ENCODE measurements at places on chromosomes 13 and 19.

DNA sequence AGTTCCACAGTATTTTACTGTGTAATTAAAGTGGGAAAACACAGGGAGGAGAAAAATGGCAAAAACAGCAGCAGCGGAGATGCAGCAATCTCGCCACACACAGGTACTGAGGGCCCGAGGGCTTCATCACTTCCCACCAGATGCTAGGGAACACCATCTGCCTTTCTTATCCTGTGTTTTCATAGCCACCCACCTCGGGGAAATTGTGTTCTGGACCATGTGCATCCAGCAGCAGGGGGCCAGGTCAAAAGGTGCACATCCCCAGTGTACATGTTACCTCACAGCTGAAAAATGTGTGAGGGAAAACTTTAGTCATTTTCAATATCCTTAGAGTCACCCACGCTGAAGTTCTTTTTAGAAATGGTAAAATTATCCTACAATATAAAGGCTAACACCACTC, 30.2 kb downstream of the PDCD5 start:
- DNase-seq = no peak

- no peak for DNase-seq
Measured at GRCh38 chr19:18196511-18196845, 3.5 kb downstream of the MPV17L2 start.

DNA sequence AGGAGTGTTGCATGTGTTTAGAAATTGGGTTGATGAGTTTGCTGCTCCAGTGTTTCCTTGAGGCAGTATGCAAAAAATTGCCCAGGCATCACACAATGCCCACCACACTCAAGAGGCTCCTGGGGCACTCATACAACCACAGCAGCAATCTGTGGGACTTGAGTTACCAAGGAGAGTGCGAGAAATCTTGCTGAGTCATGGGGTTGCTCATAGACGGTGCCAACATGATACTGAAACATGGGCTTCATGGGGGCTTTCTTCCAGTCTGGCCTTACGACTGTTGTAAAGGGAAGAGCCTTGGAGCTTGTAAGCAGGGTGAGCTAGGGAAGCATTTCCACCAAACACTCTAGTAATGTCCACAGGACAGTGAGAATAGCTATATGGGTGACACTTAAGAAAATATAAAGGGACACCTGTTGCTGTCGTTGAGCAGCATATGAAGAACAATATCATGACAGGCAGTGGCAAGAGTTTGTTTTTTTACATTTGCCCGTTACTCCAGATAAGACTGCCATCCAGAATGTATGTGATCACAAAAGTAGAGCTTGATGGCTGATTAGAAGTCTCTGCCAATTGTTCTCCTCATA, 1237.4 kb downstream of the UQCRFS1 start:
- DNase-seq = no peak

DNA sequence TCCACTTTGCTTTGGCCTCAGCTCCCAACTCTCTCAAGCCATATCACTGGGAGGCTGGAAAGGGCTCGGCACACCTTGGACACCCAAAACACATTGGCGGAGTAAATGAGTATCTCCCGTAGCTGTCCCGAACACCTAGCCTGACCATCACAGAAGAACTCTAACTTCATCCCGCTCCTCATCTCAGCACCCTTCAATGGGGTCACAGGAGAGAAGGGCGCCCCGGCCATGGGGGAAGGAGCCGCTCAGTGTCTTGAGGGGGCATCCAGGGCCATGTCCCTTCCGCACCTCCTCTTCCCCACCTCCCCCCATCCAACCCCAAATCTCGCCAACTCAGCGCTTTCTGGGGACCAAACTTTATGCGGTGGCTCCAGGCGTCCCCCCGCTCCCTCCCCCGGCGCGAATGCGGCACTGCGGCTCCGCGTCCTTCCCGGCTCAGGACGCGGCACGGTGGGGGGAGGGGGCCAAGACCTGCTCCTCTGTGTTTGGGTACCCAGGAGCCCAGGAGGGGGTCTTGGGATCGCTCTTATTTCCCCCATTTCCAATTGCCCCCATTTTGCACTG, 3.0 kb downstream of the KCNC3 start:
- DNase-seq = no peak

GRCh38 chr13:34748073-34748472, 194.0 kb upstream of the NBEA start:
- no peak for DNase-seq

DNA sequence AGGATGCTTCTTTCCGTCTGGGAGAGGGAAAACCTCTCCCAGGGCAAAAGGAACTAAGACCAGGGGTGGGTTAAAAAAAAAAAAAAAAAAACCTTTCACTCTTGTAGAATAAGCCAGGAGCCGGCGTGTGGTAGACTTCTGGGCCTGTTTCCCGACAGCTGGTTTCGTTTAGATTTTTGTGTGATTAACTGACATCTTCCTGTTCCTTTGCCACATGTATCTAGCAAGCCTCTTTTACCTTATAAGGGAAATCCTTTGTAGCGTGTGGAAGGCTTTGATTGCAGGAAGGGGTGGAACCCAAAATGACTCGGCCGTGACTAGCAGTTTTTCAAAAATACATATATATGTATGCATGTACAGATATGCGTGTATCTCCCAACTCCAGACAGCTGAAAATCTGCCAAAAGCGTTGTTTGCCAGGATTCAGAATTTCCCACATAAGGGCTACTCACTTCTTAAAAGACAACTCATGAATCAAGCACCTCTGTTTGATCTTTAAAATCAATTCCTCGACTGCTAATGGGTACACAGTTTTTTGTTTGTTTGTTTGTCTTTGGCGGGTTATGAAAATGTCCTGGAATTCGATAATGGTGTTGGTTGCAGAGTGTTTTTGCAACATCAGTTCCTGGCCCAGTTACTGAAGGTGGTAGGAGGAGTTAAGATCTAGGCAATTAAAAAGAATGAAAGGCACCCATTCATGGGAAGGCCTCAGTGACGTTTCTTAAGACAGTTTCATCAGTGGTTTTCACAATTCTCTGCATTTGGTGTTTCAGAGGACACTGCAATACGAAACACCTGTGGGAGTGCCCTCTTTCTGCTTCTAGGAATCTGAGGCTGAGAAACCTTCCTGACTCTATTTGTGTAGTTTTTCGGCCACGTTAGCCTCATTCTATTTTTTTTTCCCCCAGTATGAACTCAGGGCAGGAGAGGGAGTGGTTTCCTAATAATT, 2.7 kb downstream of the TPM4 start:
- DNase-seq = no peak

- no peak for DNase-seq
Measured at GRCh38 chr19:33098055-33098534, 17.1 kb downstream of the GPATCH1 start.

DNA sequence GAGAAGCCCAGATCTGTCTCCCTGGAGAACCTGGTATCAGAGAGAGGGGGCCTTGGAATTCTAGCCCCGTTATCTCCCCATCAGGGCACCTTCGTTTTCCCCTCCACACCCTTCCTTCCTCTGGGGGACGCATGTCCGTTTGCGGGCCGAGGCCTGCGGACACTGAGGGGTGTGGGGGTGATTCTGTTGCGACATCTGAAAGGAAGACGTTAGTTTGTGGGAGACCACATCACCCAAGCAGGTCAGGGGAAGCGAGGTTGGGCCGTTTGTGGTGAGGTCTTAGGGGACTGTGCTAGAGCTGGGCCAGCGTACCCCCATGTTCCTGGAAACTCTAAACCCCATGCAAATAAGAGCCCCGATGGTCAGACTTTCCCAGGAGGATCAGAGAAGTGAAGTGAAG, 3.7 kb upstream of the HSH2D start:
- no peak for DNase-seq

- no peak for DNase-seq
Measured at GRCh38 chr13:39777021-39777420, 121.6 kb downstream of the COG6 start.

- peak; percentile 93 for DNase-seq
Measured at GRCh38 chr13:34076319-34076718, 258.4 kb downstream of the RFC3 start.

GRCh38 chr13:19185086-19185864, 3.7 kb upstream of the TUBA3C start:
- DNase-seq = no peak

GRCh38 chr13:33615436-33615835, 202.5 kb upstream of the RFC3 start:
- peak; percentile 79 for DNase-seq

DNA sequence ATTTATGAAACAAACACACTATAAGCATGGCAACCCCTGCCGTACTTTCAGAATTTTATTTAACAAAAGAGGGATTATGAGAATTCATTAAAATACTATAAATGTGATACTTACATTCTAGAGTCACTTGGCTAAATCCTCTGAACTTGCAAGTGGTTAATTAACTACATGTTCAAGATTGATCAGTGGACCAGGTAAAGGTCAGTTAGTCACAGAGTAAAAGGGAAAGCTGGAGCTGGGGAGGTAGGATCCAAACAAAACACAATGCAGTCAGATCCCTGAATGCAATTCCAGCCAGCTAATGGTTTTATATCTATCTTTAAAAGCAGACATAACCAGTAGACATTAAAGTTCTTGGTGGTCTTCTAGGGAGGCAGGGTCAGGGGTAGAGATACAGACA, 270.5 kb downstream of the DIAPH3 start:
- no peak for DNase-seq

DNA sequence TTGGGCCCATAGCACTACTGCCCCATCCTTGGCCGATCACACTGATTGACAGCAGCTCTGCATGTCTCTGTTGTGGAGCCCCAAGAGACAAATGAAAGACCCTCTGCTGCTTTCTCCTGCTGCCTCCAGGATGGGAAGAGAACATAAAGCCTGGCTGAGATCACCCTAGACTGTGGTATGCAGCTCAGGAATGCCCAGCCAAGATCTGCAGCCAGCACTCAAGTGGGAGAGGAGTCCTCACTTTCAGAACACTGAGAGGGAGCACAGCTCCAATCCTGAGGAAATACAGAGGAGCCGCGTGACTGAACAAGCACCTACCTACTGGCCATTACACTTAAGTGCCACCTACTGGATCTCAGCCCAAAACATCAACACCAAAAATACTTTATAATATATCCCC, 203.0 kb downstream of the POSTN start:
- DNase-seq = no peak

GRCh38 chr19:48806818-48807589, 3.8 kb downstream of the BCAT2 start:
- DNase-seq = no peak

DNA sequence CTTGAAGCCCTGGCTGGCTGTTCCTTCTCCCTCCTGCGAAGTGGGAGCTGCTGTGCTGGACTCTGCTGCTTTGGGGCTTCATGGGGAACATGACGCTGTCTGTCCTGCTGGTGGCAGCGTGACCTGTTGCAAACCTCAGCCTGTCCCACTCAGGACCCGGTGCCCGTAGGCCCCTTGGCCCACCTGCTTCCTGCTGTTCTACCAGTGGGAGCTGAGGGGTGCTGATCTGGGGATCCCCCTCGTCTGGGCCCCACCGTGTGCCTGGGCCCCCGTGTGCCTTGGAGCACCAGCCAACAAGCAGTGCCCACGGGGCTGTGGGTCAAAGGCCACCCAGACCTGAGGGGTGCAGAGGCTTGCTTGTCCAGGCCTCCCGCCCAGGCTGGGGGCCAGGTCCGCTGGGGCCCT, 5.3 kb downstream of the SPPL2B start:
- DNase-seq = peak; percentile 19

DNA sequence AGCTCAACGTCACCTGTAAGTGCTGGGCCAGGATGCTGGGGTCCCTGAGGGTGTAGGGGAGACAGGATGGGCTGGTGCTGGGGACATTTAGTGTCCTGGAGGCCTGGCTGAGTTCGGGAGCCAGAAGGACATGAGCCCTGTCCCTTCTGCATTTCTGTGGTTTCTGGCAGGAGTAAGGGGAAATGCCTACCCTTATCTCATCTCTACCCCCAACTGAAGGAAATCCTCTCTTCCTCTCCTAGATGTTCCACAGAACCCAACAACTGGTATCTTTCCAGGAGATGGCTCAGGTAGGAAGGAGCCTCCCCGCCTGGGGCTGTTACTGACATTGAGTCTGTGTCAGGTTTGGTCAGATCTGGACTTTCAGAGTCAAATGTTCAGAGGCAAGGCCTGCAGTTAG, 1.2 kb downstream of the CD33 start:
- no peak for DNase-seq

GRCh38 chr19:45613926-45614725, 12.1 kb upstream of the GPR4 start:
- no peak for DNase-seq

- no peak for DNase-seq
Measured at GRCh38 chr19:28502879-28503734, 709.8 kb downstream of the UQCRFS1 start.

- no peak for DNase-seq
Measured at GRCh38 chr13:94292323-94292640, 187.2 kb downstream of the DCT start.

GRCh38 chr19:39544911-39545310, 5.0 kb upstream of the EID2 start:
- DNase-seq = no peak

GRCh38 chr19:2807379-2808128, 12.1 kb upstream of the ZNF554 start:
- no peak for DNase-seq

DNA sequence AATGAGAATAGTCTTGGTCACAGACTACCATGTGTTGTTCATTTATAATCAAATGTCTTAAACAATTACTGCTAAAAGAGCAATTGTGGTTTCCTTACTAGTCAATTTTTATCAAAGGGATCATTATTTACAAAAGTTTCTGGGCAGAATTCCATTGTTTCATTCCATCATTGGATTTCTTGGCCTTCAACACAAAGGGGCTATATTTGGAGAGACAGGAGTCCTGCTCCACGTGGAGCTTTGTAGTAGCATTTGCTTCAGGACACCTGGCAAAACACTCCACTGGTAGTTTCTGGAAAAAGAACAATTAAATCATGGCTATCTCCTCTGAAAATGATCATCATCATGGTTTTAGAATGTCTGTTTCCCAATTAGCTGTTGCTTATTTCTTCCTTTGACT, 22.3 kb upstream of the STARD13 start:
- no peak for DNase-seq

DNA sequence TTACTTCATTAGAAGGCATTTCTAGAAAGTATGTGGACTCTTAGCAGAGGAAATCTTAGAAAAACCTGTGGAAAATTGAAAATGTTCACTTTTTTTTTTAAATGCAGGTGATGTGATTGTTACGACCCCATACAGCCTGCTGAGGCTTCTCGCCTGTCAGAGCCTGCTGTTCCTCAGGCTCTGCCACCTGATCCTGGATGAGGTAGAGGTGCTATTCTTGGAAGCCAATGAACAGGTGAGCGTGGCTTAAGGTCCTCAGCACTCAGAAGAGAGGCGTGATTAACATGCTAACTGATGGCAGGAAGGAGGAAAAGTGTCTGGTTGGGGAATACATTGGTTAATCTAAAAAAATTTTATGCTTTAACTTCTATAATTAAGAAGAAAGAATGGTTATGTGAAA, 71.4 kb downstream of the SLC7A9 start:
- no peak for DNase-seq

GRCh38 chr13:97520061-97520460, 86.1 kb downstream of the RAP2A start:
- DNase-seq = no peak

Measured in NCI-H524 (cell line).